ENCODE measurements at places on chromosomes 3 and 15. TPM values are rescaled to one million over a fixed set of nuclear protein-coding genes. Genes with fewer than 3 reads are reported as not detected.

DNA sequence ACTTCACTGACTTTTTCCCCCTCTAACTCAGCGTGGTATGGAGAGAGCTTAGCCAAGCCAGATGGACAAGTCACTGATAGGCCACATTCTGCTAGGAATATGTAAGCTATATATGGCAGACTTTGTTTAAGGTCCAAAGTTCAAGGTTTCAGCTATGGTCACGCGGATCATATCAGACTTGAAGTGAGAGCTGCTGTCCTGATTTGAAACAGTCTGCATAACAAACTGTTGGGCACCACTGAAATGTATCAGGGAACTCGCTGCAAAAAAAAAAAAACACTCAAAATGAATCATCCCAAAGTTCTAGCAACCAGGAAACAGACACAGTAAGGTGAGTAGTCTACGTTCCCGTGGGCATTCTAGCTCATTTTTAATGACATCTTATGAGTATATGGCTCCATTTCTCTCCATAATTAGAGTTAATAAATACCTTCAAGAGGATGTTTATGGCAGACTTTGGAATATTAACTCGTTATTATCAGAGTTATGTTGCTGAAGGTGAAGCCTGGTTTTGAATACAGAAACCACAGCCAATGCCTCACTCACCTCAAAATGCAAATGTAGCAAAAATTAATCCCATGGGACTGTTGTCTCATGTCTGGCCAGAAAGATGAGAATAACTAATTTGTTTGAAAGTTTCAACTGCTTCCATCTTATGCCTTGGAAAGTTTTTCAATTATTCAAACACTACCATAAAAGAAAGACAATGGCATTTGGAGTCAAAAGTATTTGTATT is 12.3 kb downstream of the DPH3 start:
- peak; percentile 26 for DNase-seq

DNA sequence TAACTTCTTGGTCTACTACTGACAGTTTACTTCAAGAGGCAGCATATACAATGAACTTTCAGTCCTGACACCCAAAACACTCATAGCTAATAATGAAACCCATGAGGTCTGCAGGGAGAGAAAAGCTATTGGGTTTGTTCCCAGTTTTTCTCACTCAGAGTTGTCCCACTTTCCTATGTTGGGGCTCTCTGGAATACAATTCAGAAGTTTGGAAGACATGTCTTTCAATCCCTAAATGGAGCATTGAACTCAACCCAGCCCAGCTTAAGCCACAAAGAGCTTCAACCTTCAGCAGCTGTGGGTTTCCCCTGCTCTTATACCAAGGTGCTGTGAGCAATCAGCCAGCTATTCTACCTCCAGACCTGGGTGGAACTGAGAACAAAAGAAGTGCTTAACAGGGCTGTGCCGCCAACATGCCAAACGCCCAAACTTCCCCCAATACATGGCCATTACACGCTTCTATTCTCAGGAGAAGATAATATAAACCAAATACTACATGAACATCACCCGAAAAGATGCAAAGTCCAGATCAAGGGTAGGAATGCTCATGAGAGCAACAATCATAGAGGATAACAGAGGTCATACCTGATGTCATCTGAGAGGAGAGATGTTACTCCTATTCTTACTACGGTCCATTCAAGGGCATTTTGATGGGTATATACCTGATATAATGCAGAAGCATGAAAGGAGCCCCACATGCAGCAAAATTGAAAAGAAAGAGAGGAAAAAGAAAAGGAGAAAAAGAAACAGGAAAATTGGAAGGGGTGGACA is 131.2 kb upstream of the TGFBR2 start:
- DNase-seq, result no peak

STRIT1 gene
- total RNA-seq, result not detected

GRCh38 chr3:188037195-188037718 is 116.7 kb upstream of the LPP start:
- DNase-seq, result peak; percentile 63

HYAL1 gene
- 4.6 TPM for total RNA-seq

- no peak for DNase-seq
These were observed 159.2 kb downstream of the MEGF11 start for GRCh38 chr15:66094331-66094730.

DNA sequence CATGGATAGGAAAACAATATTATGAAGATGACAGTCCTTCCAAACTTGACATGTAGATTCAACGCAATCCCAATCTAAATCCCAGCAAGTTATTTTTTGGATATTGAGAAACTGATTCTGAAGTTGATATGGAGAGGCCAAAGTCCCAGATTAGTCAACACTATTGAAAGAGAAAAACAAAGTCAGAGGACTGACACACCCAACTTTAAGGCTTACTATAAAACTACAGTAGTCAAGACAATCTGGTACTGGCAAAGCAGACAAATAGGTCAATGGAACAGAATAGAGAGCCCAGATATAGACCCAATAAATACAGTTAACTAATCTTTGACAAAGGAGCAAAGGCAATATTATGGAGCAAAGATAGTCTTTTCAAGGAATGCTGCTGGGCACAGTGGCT is 119.2 kb upstream of the ASB14 start:
- no peak for DNase-seq

DNA sequence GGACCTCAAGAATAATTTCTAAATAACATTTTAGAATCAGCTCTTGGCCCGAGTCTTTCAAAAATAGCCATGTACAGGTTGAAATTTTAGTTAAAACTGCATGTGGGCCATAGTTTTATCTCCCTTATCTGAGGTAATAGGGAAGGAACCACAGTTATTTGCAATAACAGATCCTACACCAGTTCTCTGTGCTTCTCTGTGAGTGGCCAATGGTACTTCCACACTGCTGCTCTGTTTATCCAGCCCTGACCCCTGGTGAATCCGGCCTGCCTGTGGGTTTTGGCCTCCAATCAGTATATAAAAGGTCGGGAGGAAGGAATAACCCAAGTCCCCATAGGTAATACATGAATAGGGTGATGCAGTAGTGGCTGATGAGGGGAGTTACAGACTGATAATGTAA is 48.0 kb upstream of the TNIK start:
- DNase-seq, result no peak

- peak; percentile 76 for DNase-seq
These were observed 156.7 kb upstream of the MEF2A start for GRCh38 chr15:99409097-99409473.

Measured in dermis microvascular lymphatic vessel endothelial cell (primary cell).